ENCODE measurements at places on chromosomes 13 and 19. TPM values are rescaled to one million over a fixed set of nuclear protein-coding genes. Genes with fewer than 3 reads are reported as not detected.

ZNF723 gene
- total RNA-seq = not detected

OXGR1 gene
- 2.5 TPM for total RNA-seq

ZNF541 gene
- total RNA-seq = not detected

ZNF561 gene
- 19.7 TPM for total RNA-seq

ZNF66 gene
- total RNA-seq = 6.4 TPM

ZNF416 gene
- 2.6 TPM for total RNA-seq

CEACAM1 gene
- 38.6 TPM for total RNA-seq

GRCh38 chr19:42246143-42246921, 3.9 kb upstream of the GSK3A start:
- DNase-seq = peak; percentile 74

GRCh38 chr19:364496-365287, 20.1 kb upstream of the MIER2 start:
- no peak for DNase-seq

GRCh38 chr19:50820549-50821247, 2.9 kb downstream of the KLK1 start:
- peak; percentile 85 for DNase-seq

- DNase-seq = no peak
These were observed 1384.1 kb downstream of the UQCRFS1 start for GRCh38 chr19:27828829-27829228.

GRCh38 chr13:76965759-76966421, 17.6 kb downstream of the ACOD1 start:
- peak; percentile 14 for DNase-seq

GRCh38 chr13:77437267-77437666, 98.2 kb upstream of the SCEL start:
- no peak for DNase-seq

GRCh38 chr13:74000876-74001275, 133.3 kb downstream of the KLF12 start:
- no peak for DNase-seq

GRCh38 chr19:1105008-1105872, 1.4 kb downstream of the GPX4 start:
- DNase-seq = peak; percentile 47

DNA sequence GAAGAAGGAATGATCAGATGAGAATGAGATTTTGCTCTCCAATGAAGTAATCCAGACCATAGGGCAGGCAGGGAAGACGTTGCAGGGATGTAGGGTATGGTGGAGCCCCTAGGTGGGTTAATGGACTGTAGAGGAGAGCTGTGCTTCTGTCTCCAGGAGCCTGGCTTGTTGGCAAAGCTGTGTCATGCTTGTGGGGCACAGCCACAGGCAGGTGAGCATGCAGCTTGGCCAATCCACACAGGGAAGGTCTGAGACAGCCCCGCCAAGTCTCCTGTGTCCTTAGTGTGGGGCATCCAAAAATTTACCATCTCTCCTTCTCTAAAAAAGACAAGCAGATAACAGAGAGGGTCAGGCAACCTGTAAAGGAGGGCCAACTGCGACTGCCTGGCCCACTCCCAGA, 71.4 kb upstream of the FLT1 start:
- no peak for DNase-seq

- DNase-seq = no peak
These were observed 85.7 kb downstream of the TM9SF2 start for GRCh38 chr13:99587021-99587420.

- no peak for DNase-seq
These were observed 5.1 kb downstream of the CCL25 start for GRCh38 chr19:8057545-8058270.
